HT1080 (cell line): ENCODE measurements at places on chromosomes 12 and 14. TPM values are rescaled to one million over a fixed set of nuclear protein-coding genes. Genes with fewer than 3 reads are reported as not detected.

Gene GPR132
- 0.21 and 0.40 TPM in 2 replicates for total RNA-seq

DNA sequence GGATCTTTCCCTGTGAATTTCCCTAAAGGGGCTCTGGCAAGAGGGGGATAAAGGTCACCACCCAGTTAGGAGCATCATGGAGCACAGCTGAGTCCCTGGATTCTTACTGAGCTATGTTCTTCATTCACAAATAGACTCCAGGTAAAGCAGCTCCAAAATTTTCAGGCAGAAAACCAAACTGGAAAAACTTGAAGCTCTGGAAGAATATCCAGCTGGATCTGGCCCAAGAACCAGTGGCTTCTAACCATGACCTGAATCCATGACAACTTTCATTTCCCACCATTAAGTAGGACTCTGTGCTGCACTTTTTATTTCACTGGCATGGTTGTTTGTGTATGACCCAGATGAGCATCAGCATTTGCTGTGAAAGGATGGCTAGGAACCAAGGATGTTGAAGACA lies 180.4 kb upstream of the FKBP4 start:
- DNase-seq: no peak

DNA sequence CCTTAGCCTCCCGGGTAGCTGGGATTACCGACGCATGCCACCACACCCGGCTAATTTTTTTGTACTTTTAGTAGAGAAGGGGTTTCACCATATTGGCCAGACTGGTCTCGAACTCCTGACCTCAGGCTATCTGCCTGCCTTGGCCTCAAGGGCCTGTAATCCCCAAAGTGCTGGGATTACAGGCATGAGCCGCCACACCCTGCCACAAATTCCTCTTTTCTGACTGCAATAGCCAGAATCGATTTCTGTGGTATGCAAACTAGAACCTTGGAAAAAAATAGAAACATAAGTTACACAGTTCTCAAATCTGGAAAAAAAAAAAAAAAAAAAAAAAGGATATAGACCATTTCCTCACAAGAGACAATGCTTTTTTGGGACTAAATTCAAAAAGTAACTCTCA lies 184.6 kb upstream of the EGLN3 start:
- DNase-seq: no peak

DNA sequence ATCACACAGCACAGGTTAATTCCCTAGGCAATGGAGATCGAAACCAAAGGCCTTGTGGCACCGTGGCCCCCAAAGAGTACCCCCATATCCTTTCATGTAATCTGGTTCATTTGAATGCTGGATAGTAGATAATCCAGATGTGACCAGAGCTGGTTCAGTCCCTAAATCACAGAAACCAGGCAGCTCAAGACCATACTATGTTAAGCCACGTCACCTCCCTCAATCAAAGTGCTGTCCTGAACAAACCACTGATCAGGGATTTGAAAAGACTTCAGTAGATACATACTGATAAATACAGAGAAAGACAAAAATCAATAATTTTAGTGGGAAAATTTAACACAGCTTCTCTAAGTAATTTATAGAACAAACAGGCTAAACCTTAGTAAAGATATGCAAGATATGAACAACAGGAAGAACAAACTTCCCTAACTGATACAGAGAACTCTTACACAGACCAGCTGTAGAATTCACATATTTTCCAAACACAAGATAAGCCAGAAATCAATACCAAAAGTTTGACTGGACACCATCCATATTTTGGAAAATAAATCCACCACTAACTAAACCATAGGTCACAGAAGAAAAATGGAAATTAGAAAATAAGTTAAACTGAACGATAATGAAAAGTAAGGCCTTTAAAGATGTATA lies 67.1 kb downstream of the BCAT1 start:
- DNase-seq: no peak

GRCh38 chr12:34398706-34399630 lies 376.7 kb downstream of the ALG10 start:
- DNase-seq: no peak

Gene CCDC197
- total RNA-seq: not detected in 2 replicates

Gene ATG2B
- total RNA-seq: 6.9 and 9.4 TPM in 2 replicates

DNA sequence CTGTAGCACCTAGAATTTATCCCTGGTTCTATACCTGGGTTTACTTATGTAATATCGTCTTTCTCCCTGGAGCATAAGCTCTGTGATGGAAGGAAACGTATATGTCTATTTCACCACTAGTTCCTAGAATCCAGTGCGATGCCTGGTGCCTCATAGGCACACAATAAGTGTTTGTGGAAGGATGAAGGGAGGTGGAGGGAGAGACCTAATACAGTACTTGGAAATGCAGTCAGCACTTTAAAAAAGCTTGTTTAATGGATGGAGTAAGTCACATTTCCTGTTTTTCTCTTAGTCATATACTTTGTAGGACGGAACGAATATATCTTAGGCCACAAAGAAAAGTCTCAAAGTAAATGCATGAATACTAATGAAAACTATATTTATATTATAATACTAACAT lies 186.5 kb upstream of the HMGA2 start:
- peak; percentile 75 for DNase-seq

Gene TMCC3
- 5.2 TPM in 2 replicates for total RNA-seq

DNA sequence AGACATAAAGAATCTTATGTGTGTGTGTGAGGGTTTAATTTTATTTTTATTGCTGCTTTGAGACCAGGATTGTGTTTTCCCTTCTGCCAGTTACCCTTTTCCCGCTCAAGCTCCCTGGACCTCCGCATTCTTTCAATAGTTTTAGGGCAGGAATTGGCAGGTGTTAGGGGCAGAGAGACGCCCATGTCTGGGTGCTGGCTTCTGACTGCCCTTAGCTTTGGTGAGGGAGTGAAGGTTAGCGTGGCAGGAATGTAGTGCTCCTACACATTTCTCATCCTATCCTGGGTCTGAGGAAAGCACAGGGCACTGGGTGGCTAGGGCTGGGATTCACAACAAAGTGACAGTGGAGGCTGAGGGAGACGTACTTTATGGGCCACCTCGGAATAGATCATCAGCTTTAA lies 428.1 kb downstream of the ZFP36L1 start:
- no peak for DNase-seq

Gene SLC2A14
- 0.13 TPM in 1 of 2 replicates, not detected in the other for total RNA-seq

Gene NR1H4
- not detected in 2 replicates for total RNA-seq

- no peak for DNase-seq
These were observed 26.6 kb downstream of the ASCL4 start for GRCh38 chr12:107801150-107801549.

Gene TMEM233
- not detected in 2 replicates for total RNA-seq

- no peak for DNase-seq
These were observed 1.6 kb downstream of the ALDH2 start for GRCh38 chr12:111768159-111768895.

- no peak for DNase-seq
These were observed 124.7 kb upstream of the MAX start for GRCh38 chr14:65226824-65227604.

Gene ACAD10
- 10.7 and 12.9 TPM in 2 replicates for total RNA-seq

- DNase-seq: no peak
These were observed 109.7 kb upstream of the MDGA2 start for GRCh38 chr14:47785058-47785457.

- DNase-seq: no peak
These were observed 611.0 kb downstream of the FSCB start for GRCh38 chr14:43896044-43896443.

Gene CRIP2
- 99.3 and 127 TPM in 2 replicates for total RNA-seq

Gene ACVRL1
- 0.87 and 1.0 TPM in 2 replicates for total RNA-seq

DNA sequence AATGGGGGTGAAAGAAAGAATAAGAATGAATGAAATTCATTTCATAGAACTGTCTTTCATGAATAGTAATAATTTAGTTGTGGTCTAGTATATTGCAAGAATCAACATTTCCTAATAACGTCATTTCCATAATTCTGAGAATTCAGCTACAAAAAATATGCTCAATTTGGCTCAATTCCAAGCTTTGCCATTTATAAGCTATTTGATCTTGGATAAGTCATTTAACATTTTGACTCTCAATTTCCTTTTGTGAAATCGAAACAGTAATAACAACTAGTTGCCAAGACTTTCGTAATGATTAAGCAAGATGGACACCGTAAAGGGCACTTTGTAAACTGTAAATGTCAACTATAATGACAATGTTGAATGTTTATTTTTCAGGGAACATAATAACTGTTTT lies 18.1 kb downstream of the NOS1 start:
- no peak for DNase-seq

Gene CARMIL3
- total RNA-seq: 0.07 and 0.11 TPM in 2 replicates
